ENCODE measurements at places on chromosomes 3 and 15.
A peak's percentile ranks its signal among the peaks of the same experiment; 100 is the strongest.

DNA sequence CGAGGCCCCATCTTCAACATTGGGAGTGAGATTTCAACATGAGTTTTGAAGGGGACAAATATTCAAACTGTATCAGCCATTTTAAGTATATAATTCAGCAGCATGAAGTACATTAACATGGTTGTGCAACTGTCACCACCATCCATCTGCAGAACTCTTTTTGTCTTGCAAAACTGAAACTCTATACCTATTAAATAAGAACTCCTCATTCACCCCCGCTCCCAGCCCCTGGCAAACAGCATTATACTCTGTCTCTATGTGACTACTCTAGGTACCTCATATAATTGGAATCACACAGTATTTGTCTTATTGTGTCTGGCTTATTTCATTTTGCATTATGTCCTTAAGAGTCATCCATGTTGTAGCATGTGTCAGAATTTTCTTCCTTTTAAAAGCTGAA is 110.1 kb downstream of the MAP2K5 start:
- no peak for DNase-seq

- DNase-seq = no peak
These were observed 15.3 kb upstream of the DPH6 start for GRCh38 chr15:35561308-35561707.

- DNase-seq = no peak
These were observed 354.2 kb upstream of the TBL1XR1 start for GRCh38 chr3:177551431-177551836.

GRCh38 chr3:187209491-187209890 is 12.2 kb downstream of the RTP1 start:
- DNase-seq = no peak

- no peak for DNase-seq
These were observed 19.3 kb upstream of the ZNF770 start for GRCh38 chr15:35007397-35007796.

- no peak for DNase-seq
These were observed 121.7 kb downstream of the MEGF11 start for GRCh38 chr15:66131831-66132230.

- no peak for DNase-seq
These were observed 468.8 kb downstream of the CNTN4 start for GRCh38 chr3:2567451-2567850.

DNA sequence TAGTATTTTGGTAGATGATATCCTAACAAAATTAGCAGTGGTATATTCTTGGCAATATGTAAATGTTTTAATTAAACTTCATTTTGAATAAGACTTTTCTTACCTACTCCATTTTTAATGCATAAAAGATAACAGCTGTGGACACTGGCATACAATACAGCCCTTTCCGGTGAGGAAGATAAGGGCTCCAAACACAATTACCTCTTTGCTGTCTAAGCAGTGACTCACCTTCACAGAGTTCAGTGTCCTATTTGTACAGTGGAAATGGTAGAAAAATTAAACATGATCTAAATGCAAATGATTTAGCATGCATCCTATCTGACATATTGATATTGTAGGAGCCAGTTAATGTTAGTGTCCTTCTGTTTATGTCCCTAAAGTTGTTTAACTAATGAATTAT is 969.4 kb downstream of the PLOD2 start:
- DNase-seq = peak; percentile 47

GRCh38 chr3:135326851-135327250 is 531.8 kb downstream of the EPHB1 start:
- no peak for DNase-seq
